K562 (cell line): ENCODE measurements at places on chromosomes 7 and 10. TPM values are rescaled to one million over a fixed set of nuclear protein-coding genes. Genes with fewer than 3 reads are reported as not detected.

CYP2C19 gene
- not detected in 2 replicates for total RNA-seq

ZNF503 gene
- total RNA-seq = 0.20 TPM in 1 of 2 replicates, not detected in the other

SLC13A1 gene
- total RNA-seq = 0.04 TPM in 1 of 2 replicates, not detected in the other

TBXAS1 gene
- total RNA-seq = 1.9 and 2.7 TPM in 2 replicates

KIF11 gene
- 30.1 and 33.0 TPM in 2 replicates for total RNA-seq

AGAP4 gene
- 20.8 and 22.0 TPM in 2 replicates for total RNA-seq

VAX1 gene
- total RNA-seq = not detected in 2 replicates

TMEM236 gene
- total RNA-seq = 0.04 TPM in 2 replicates

RNLS gene
- 0.22 TPM in 1 of 2 replicates, not detected in the other for total RNA-seq

PODXL gene
- total RNA-seq = 0.51 and 0.67 TPM in 2 replicates

STEAP1 gene
- 2.7 and 3.5 TPM in 2 replicates for total RNA-seq

CFAP69 gene
- 1.3 and 2.3 TPM in 2 replicates for total RNA-seq

STK32C gene
- 11.5 and 14.1 TPM in 2 replicates for total RNA-seq

DLG5 gene
- 24.0 and 26.8 TPM in 2 replicates for total RNA-seq

STRIP2 gene
- total RNA-seq = 50.3 and 56.3 TPM in 2 replicates

CHST15 gene
- total RNA-seq = 0.13 and 0.16 TPM in 2 replicates

NPY gene
- not detected in 2 replicates for total RNA-seq

EIF5AL1 gene
- total RNA-seq = 0.27 and 0.31 TPM in 2 replicates

CPEB3 gene
- total RNA-seq = 1.1 and 1.2 TPM in 2 replicates

TMEM26 gene
- not detected in 2 replicates for total RNA-seq

ABCB1 gene
- total RNA-seq = 0.86 and 0.89 TPM in 2 replicates

TSPAN12 gene
- total RNA-seq = 0.51 and 1.1 TPM in 2 replicates

PNLIP gene
- 0.69 and 1.1 TPM in 2 replicates for total RNA-seq

FKBP6 gene
- total RNA-seq = not detected in 2 replicates

SH2D4B gene
- total RNA-seq = 0.13 TPM in 1 of 2 replicates, not detected in the other

H2BK1 gene
- total RNA-seq = not detected in 2 replicates

ABCC2 gene
- 0.11 and 0.34 TPM in 2 replicates for total RNA-seq

AZGP1 gene
- total RNA-seq = 0.53 and 0.54 TPM in 2 replicates

LRMDA gene
- total RNA-seq = not detected in 2 replicates

TMEM178B gene
- 0.02 TPM in 1 of 2 replicates, not detected in the other for total RNA-seq

DPYSL4 gene
- total RNA-seq = 0.11 TPM in 1 of 2 replicates, not detected in the other

TMEM176A gene
- total RNA-seq = 0.31 TPM in 1 of 2 replicates, not detected in the other

SUGCT gene
- 1.1 and 1.4 TPM in 2 replicates for total RNA-seq

AOC1 gene
- total RNA-seq = not detected in 2 replicates

NCOA4 gene
- total RNA-seq = 136 TPM in 2 replicates

BMPER gene
- total RNA-seq = not detected in 2 replicates

ARHGEF35 gene
- total RNA-seq = 0.22 and 0.49 TPM in 2 replicates

PIP gene
- not detected in 2 replicates for total RNA-seq

TEX36 gene
- not detected in 2 replicates for total RNA-seq

SORCS3 gene
- total RNA-seq = not detected in 2 replicates

LRRN3 gene
- 0.20 and 0.35 TPM in 2 replicates for total RNA-seq

PLEKHS1 gene
- total RNA-seq = not detected in 2 replicates

ADCY1 gene
- total RNA-seq = 0.02 and 0.16 TPM in 2 replicates

LSM5 gene
- total RNA-seq = 124 and 142 TPM in 2 replicates

TLX1 gene
- 0.33 and 0.47 TPM in 2 replicates for total RNA-seq

FAM237B gene
- total RNA-seq = not detected in 2 replicates

GIMAP2 gene
- total RNA-seq = 1.1 and 1.2 TPM in 2 replicates
